ENCODE measurements at places on chromosomes 13 and 19.
A peak's percentile ranks its signal among the peaks of the same experiment; 100 is the strongest.

DNA sequence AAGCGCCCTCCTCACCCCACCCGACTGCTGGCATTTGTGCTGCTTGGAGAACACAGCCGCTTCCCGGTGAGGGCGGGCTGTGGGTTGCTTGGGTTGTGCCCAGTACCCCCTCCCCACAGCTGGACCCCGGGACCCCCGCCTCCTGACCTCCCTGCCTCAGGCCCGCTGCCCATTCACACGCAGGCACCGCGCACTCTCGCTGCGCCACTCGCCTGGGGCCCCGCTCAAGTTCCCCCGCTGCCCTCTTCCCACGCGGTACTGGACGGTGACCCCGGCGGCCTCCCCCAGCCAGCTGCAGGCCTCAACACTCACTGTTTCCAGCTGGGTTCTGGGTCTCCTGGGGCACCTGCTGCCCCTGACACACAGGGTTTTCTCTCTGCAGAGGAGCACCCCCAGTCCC, 16.4 kb downstream of the PLEKHJ1 start:
- DNase-seq, result no peak

DNA sequence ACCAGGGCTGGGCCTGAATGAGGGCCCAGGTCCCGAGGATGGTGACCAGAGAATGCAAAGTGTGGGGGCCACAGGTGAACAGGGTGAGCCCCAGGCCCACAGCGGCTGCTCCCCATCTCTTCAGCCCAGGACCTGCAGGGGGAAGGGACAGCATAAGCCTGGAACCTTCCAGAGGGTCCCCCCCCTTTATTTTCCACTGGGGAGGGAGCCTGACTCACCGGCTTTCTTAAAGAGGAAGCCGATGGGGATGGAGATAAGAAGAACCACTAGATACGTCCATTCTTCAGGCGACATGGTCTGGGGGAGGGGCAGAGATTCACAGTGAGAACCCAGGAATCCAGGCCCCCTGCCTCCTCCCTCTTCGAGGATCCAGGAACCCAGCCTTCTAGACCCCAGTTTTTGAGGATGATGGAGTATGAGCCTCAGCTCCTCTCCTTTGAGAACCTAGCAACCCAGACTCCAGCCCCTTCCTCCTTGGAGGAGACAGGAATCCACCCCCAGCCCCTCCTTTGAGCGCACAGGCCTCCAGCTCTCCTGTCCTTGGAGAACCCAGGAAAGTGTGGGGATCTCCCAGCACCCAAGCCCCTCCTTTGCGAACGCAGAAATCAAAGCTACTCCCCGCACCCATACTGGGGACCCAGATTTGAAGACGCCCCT, 1.0 kb downstream of the MBOAT7 start:
- peak; percentile 68 for DNase-seq

DNA sequence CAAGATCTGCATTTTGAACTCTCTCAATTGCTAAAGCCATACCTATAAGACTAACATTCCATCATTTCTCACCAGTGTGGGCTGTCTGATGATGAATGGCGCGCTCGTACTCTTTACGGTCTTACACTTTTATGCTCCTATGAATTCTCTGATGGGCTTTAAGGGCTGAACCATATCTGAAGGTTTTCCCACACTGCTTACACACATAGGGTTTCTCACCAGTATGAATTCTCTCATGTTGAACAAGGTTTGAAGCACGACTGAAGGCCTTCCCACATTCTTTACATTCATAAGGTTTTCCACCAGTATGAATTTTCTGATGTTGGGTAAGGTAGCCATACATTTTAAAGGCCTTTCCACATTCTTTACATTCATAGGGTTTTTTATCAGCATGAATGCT, 18.8 kb upstream of the ZNF607 start:
- no peak for DNase-seq

GRCh38 chr13:24223341-24224231, 63.1 kb downstream of the SPATA13 start:
- DNase-seq, result no peak

DNA sequence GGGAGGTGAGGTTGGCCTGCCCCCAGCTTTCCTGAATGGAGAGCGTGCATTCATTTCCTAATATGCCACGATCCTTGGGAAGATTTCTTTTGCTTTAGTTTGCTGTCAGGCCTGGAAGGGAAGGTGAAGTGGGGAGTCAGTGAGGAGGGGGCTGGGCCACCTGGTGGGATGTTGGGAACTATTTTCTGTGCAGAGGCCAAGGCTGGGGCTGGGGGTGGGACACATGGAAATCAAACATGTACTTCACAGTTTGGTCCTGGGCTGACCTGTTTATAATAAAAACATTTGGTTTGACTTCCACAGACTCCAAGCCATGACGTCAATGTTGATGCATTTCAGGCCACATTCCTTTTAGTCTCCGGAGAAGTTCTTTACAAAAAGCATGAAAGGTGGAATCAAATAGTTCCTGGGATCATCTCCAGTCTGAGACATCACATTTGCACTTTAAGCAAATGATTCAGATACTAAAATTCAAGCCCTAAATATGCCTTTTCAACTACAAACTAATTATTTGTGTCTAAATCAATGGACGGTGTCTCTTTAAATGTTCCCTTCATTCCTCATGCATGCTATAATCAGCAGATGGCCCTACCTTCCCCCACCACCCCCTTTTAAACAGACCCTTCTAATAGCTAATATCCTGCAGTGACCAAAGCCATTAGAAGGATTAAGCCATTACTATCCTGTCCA, 41.5 kb upstream of the MEDAG start:
- DNase-seq, result no peak

DNA sequence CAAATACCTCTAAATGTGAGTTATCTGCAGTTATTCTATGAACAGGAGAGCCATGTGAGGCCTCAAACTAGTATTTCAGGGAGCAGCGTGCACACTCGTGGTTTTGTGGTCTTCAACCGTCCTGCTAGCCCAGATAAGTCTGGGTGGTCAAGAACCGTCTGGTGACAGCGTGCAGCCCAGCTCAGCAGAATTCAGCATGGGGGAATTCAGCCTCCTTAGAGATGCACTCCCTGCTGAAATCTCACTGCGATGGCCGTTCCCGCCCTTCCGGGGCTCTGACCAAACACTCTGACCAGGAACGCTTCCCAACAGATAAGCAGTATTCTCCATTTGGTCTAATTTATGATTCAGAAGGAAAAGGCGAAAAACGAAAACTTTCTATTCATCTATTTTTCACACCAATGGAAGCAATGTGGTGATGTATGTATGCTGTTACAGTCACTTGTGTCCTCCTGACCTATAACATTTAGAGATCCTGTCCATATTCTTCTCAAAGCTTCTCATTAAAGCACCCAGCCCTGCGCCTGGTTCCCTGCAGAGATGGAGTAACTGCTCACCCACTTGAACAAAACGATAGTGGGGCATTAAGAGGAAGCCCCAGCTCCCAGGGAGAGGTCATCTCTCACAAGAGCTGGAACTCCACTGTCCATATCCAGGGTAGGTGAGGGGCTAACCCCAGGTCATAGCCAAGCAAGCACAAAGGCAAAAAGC, 2.9 kb downstream of the ANKRD27 start:
- no peak for DNase-seq

- DNase-seq, result no peak
Observed at GRCh38 chr13:37490176-37490779, 108.3 kb downstream of the POSTN start.

- no peak for DNase-seq
Observed at GRCh38 chr13:113034451-113035212, 65.6 kb downstream of the MCF2L start.

- no peak for DNase-seq
Observed at GRCh38 chr13:35681685-35682084, 205.2 kb upstream of the MAB21L1 start.

GRCh38 chr13:59978862-59979261, 184.9 kb downstream of the DIAPH3 start:
- no peak for DNase-seq

DNA sequence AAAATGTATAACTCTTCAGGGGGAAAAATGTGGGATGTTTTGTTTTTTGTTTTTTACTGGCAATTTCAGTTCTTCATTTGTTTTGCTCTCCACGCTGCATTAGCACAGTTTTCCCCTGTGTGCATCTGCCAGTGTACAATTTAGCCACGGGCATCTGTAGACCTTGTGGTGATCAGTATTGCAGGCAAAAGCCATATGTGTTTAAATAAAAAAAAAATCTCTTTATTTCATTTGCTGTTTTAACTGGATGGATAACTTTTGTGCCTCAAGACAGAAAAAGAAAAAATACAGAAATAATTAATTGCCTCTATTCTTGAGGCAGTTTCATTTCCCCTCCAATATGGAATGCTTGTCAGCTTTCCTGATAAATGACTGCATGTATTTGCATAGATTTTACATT, 7.9 kb upstream of the MAB21L1 start:
- DNase-seq, result no peak

DNA sequence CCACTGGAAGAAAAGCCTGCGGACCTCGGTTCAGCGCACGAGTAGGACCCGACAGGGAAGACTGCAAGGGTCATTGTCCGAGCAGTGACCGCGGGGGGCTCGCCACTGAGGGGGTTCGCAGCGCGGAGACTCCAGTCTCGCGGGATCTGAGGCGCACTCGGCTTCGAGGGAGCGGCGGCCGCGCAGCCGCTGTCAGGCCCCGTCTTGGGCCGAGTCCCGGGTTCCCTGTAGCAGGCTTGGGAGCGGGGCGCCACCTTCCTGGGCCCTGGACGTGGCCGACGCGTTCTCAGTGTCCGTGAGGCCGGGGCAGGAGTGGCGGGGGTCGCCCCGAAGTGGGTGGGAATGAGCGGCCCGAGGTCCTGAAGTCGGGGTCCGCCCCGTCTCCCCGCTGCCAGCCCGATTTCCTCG, 474 bp upstream of the FAM174C start:
- DNase-seq, result no peak

- no peak for DNase-seq
Observed at GRCh38 chr19:48311384-48311783, 14.0 kb upstream of the EMP3 start.

DNA sequence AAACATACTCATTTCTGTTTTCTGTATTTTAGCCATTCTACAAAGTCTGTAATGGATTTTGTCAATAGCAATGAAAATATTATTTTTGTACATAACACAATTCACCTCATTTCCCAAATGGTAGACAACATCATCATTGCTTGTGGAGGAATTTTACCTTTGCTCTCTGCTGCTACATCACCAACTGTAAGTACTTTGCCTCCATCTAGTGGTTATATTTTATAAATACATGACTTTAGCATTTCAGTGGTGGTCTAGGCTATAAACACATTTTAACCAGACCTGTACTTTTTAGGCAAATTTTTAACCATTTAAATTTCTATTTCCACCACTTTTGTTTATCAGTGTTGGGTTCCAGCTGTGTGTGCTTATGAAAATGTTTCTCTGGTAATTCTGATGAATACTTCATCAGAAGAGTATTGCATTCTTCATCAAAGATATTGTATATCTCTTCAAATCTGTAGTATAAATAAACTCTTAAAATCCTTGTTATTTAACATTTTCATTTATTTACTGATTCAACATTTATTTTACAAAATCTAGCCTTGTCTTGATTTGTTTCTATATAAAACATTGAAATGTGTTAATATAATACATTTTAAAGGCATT, 222.4 kb downstream of the NBEA start:
- peak; percentile 26 for DNase-seq

DNA sequence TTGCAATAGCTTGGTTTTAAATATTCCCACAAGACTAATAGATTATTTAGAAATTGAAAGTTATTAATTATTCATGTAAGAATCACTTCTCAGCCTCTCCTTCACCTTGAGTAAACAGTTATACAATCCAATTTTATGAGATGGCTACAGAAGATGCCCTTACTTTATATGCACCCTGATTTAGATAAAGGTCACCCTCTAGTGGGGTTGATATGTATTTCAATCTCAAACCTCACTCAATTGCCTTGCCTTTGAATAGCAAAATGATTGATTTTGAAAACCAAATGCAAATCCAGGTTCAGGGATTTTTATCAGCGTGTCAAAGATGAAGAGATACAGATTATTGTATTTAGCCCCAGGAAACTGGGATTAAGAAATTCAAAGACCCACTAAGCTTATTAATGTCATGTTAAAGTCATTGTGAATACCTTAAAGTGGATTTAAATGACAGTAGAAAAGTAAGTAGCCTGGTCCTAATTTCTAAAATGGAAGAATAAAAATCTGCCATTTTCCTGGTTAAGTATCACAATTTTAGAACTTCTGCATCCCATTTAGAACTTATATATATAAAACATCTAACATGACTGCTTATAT, 305.1 kb downstream of the ITGBL1 start:
- peak; percentile 42 for DNase-seq

DNA sequence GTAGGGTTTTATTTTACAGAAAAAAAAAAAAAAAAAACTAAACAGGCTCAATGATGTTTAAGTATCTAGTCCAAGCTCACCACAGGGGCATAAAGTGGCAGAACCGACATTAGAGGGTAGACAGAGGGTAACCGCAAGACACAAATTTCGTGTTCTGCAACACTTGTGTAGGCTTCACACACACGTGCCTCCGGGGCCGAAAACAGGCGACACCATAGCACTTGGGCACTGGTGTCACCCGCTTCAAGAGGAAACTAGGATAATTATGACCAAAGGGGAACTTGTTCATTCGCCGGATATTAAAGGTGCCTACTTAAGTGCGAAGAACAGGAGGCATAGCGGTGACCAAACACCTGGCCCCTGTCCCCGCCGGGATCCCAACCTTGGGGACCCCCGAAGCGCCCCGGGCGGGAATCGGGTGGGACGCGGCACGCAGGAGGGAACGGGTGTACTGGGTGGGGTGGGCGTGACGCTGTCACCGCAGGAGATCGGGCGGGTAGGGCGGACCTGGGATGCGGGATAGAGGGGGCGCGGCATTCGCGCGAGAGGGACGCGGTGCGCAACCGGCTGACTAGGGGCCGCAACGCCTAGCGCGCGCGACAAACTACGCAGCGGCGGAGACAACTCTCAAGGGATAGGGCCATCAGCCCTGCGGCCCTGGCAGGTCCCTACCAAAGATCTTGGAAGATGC, 558 bp downstream of the MZT1 start:
- DNase-seq, result peak; percentile 30

GRCh38 chr13:95643936-95644598, 439 bp downstream of the DZIP1 start:
- DNase-seq, result no peak

- DNase-seq, result peak; percentile 76
Observed at GRCh38 chr19:46529622-46530451, 34.2 kb upstream of the PNMA8B start.

- DNase-seq, result no peak
Observed at GRCh38 chr19:4494691-4495064, 22.6 kb downstream of the HDGFL2 start.

All from CD4-positive, alpha-beta T cell treated with Interleukin-12 subunit alpha and Interleukin-12 subunit beta, for 1 hour (primary cell).